ENCODE measurements at places on chromosomes 2 and 18.

DNA sequence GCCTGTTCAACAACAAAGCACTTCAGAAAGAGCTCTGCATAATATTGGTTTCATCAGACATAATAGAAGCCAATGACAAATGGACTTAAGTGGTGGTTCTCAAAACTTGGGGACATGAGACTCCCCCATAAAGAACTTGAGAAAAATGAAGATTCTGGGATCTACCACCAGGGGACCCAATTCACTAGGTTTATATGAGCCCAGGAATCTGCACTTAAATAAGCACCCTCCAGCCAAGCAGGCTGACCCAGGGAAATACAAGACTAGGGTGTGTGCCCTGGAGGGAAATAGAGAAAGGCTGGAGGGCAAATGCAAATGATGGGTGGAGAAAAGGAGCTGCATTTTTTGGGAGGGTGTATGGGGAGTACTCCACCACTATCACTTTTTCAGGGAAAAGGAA lies 52.5 kb downstream of the SATB2 start:
- DNase-seq = no peak

DNA sequence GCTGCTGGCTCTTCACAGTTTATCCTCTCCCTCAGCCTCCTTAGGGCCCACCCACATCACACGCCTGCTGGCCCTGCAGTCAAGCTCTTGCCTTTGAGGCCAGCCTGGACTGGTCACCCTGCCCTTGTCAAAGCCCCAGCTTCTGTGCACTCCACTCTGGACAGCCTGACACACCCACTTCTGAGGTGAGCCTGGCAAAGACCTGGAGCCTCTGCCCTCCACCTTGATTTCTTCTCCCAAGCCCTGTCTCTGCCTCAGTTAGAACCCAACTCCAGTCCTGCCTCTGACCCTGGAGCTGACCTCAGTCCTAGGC lies 37.0 kb upstream of the TAF1B start:
- DNase-seq = no peak

DNA sequence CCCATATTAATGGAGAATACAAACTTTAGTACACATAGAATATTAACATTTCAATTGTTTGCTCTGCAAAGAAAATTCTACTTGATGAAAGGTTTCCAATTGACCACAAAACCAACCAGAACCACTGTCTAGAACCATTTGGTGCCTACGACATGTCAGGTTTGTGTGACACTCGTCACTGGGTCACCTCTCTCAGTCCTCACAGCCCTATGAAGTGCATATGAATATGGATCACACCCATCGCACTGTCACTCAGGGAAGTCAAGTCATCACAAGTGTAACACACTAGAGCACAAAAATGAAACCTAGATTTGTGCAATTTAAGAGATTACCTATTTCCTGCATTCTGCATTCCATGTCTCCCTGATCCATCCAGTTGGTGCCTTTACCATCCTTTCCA lies 43.7 kb downstream of the PTPN2 start:
- DNase-seq = no peak

DNA sequence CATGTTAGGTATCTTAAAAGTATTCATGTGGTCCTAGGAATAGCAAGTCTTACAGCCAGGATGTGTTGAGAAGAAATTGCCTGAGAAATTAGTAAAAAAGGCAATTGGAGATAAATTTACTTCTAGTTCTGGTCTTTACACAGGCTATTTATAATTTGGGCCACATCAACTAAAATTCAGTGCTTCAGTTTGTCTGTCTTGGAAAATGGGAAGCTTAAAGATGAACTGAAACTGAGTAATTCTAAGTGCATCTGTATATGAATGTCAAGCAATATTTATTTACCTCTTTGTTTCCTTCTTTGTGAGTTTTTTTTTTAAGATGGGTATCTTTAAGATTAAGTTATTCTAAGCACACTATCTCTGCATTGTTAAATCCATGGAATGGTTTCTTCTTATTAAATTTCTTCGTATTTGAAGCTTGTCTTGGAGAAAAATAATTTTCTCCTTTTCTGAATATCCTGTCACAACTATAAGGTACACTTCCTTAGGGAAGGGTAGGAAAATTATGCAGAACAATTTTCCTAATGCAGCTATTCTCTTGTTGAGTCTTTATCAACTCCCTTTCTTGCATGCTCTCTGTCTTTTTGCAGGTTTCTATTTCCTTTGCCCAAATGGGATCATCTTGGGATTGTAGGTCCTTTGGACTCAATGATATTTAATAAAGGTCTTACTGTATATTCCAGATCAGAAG lies 39.7 kb upstream of the MMADHC start:
- no peak for DNase-seq

DNA sequence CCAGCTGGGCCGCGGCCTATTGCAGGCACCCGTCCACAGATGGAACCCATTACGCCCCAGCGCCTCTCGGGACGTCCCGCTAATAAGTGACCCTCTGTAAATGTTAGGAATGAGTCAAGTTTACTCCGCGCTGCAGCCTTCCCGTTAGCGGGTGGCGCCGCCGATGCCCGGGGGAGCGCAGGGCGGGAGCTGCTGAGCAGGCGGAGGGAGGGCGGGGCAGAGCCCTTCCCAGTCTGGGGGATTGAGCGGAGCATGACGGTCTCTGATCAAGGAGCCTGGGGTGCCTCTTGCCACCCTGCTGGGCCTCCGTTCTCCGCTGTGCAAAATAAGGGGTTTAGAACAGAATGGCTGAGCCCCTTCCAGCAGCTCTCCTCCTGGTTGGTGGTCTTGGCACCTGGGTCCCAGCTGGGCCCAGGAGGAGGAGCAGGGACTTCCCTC lies 10.5 kb downstream of the CROCC2 start:
- DNase-seq = no peak

DNA sequence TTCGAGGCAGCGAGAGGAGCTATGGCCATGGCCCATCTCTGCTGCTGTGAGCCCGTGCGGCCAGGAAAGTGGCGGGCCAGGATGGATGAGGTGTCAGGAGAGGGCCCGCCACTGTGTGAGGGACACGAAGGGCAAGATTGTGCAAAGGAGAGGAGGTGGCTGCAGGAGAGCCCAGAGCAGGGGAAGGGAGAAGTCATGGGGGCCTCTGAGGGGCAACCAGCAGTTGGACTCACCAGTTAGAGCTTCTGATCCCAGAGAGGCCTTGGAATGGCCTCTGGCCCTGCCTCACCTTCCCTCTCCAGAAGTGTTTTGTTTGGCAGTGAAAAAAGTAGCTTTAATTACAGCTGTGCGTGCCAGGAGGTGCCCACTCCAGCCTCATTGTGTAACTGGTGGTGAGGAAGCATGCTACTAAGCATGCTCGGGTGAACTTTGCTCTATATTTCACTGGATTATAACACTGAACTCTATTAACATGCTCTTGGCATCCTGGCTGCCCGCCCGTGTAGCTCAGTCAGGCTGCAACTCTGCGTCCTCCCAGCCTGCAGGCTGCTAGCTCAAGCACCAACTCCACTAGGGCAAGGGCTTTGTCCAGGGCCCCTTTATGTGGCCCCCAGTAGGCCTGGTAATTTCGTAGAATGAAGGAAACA lies 34.2 kb downstream of the IMPA2 start:
- no peak for DNase-seq

DNA sequence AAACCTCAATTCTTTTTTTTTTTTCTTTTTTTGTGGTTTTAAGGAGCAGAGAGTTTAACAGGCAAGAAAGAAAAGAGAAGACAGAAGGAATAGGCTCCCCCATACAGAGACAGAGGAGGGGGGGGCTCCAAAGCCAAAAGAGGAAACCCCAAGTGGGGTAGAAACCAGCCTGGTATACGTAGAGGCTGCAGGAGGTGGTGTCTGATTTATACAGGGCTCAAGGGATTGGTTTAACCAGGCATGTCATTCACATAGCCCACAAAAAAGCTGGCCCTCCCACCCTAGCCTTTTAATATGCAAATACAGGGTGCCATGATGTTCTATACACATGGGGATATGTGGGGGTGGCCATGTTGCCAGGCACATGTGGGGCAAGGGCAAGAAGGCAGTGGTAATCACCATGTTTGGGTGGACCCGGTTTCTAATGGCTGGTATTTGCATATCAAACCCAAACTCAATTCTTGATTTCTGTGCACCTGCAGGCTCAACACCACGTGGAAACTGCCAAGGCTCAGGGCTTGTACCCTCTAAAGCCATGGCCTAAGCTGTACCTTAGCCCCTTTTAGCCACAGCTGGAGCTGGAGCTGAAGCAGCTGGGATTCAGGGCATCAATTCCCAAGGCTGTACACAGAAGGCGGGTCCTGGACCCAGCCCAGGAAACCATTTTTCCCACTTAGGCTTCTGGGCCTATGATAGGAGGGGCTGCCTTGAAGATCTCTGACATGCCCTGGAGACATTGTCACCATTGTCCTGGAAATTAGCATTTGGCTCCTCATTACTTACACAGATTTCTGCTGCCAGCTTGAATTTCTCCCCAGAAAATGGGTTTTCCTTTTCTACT lies 170.3 kb downstream of the MAIP1 start:
- DNase-seq = no peak

GRCh38 chr18:71115261-71115660 lies 826.4 kb downstream of the SOCS6 start:
- DNase-seq = no peak

- DNase-seq = no peak
Observed at GRCh38 chr2:136801661-136802060, 36.3 kb downstream of the THSD7B start.

DNA sequence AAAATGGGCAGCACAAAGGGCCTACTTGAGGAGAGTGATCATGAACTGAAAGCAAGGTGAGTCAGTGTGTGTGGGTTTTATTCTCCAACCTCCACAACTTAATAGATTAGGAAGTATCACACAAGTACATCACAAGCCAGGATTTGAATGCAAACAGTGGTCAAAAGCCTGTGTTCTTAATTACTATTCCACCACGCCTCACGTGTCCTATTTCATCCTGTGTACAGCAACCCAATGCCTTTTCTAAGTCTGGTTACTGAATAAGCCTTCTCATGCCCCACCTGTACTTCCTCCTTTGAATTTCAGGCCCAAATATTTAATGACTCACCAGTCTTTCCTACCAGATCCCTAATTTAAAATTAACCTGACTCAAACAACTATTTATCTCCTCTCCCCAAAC lies 755.7 kb upstream of the SLC8A1 start:
- no peak for DNase-seq

- peak; percentile 39 for DNase-seq
Observed at GRCh38 chr2:121095257-121096080, 189.5 kb downstream of the TFCP2L1 start.

DNA sequence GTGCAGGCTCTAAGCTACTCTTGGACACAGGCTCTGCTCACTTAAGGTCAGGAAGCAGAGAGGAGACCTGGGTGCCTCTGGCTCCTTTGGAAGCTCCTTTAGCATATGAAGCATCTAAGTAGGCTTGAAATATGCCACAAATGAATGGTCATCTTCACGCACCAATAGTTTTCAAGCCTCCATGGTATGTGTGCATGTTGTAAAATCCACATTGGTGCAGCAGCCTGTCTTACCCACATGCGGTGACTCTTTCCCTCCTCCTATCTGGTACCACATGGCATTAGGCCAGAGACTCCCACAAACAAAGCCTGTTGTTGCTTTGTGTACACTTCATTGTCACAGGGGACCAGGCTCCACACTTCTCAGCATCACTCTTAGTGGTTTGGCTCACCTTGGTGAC lies 442.2 kb upstream of the RAB12 start:
- no peak for DNase-seq

DNA sequence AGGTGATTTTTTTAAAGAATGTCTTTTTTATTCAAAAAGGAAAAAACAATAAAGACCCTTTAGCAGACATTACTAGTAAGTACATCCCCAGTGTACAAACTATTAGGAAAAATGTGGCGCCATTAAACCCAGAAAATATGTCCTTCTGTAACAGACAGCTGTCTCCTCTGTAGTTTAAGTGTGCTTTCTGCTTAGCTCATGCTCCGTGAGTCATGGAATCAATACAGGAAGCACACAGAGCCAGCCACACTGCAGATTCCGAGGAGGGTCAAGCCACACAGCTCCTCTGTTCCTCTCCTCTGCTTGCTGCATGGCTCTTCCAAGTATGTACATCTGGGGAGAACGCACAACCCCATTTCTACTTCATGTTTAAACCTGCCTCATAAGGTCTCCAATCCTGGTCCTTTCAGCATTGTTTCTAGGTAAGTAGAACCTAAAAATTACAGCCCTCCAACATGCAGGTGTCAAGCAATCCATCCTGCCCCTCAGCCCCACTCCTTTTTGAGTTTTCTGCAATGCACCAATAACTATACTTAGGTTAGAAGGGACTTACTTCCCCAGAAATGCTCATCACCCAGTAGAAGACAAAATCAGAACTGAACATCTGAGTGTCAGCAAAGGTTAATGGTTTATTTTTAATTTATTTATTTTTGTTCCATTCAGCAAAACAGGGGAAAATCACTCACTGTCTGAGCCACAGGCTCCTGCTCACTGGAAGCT lies 37.5 kb downstream of the ACVR1 start:
- peak; percentile 11 for DNase-seq

- DNase-seq = no peak
Observed at GRCh38 chr2:119431155-119431975, at the start of gene TMEM37. Gene TMEM37 (plus strand): TSS chr2:119431854. CDS start chr2:119431904, 50 bp downstream.

DNA sequence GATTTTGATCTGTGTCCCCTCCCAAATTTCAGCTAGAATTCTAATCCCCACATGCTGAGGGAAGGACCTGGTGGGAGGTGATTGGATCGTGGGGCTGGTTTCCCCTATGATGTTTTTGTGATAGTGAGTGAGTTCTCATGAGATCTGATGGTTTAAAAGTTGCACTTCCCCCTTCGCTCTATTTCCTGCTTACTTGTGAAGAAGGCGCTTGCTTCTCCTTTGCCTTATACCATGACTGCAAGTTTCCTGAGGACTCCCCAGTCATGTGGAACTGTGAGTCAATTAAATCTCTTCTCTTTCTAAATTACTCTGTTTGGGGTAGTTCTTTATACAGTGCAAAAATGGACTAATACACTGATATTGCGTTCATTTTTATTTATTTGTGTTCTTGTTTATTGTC lies 636.8 kb upstream of the LINC00305 start:
- no peak for DNase-seq

GRCh38 chr2:236168110-236169080 lies at the start of gene GBX2:
Gene GBX2 (minus strand): TSS chr2:236168386. CDS start chr2:236167971, 415 bp downstream.
- no peak for DNase-seq

DNA sequence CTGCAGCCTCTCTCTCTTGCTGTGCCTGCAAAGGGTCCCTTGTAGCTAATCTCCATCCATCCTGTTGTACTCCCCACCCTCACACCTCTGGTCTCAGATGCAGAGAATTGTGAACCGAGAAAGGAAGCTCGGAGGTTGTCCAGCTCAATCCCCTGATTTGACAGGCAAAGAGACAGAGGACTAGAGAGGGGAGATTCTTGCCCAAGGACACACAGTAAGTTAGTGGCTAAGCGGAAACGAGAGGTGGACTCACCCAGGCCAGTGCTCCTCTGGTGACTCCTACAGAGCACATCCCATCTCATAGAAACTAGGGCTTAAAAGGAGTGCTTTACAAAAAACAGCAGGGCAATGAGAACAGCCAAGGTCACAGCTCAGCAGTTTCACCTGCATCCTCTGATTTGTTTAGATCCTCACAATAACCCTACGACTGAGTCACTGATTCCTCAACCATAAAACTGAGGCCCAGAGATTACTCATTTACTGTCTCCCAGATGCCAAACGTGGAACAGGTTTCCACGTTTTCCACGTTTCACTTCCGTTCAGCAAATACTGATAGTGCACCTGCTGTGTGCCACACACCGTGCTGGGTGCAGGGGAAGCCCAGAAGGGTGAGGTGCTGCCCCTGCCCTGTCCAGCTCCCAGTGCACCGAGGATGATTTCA lies 22.1 kb downstream of the EHD3 start:
- DNase-seq = no peak
